ENCODE measurements at places on chromosomes 6 and 20.
A peak's percentile ranks its signal among the peaks of the same experiment; 100 is the strongest.

DNA sequence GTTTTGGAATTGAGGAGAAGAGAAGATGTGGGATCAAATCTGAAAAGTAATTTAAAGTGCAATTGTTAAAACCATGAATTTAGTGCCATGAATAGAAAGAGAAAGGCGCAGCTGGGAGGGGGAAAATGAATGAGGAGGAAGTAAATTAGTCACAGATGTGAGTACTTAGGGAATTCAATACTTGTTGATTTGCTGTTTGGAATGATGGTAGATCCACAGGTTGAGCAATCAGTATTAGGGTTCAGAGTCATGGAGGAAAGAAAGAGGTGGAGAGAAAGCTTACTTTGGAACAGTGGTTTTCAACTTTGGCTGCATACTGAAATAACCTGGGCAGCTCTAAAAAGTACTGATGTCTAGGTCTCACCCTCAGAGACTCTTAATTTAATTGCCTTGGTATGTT, 229.7 kb upstream of the ASCC3 start:
- H3K4me3 ChIP-seq = no peak overlapping the region
- no peaks in the 10 kb centered on the region for H3K36me3 ChIP-seq
- no peak for DNase-seq
- no peaks in the 10 kb centered on the region for H3K4me1 ChIP-seq

DNA sequence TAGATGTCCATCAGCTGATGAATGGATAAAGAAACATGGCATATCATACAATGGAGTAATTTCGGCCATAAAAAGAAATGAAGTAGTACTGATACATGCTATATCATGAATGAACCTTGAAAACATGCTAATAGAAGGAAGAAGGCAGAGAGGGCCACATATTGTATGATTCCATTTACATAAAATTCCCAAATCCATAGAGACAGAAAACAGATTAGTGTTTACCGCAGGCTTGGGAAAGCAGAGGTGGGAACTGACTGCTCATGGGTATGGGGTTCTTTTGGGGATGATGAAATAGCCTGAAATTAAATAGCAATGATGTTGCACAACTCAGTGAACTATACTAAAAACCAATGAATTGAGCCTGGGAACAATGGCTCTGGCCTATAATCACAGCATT, 58.3 kb downstream of the SERAC1 start:
- peaks cover 7% of the 10 kb centered on the region for H3K36me3 ChIP-seq
- H3K27me3 ChIP-seq = no peaks in the 10 kb centered on the region
- H3K4me3 ChIP-seq = no peak overlapping the region
- no peak for DNase-seq

DNA sequence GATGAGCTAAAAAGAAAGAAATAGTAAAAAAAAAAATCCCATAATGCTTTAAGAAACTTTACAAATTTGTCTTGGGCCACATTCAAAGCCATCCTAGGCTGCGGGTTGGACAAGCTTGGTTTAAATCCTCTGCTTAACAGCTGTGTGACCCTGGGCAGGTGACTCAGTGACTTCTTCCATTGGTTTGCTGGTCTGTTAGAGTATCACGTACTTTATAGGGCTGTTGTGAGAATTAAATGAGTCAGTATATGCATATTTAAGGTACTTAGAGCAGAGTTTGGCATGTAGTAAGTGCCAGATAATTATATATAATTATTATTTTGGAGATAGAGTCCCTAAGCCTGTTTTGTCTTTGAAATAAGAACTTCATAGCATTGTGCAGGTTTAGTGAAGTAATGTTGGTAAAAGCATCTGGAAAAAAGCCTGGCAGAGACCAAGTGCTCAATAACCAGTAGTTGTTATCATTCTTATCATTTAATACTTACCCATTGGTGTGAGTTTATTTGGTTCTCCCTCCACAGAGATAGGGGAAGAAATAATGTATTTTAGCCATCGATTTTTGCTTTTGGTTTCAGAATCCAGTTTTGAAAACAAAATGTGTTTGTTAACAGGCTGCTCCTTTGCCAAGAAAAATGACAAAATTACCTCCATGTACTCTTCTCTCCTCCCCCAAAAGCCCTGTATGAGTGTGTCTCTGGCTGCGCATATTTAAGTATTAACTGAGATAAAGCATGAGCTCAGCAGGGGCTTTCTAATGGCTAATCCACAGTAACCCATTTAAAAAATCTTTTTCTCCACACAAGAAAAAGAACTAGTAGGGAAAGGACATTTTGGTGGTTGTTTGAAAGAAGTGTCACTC, 67.2 kb downstream of the FOXO3 start:
- H3K27me3 ChIP-seq = no peaks in the 10 kb centered on the region
- no peaks in the 10 kb centered on the region for H3K36me3 ChIP-seq
- no peak overlapping the region for H3K4me3 ChIP-seq
- H3K27ac ChIP-seq = no peak overlapping the region
- peaks cover 8% of the 10 kb centered on the region for H3K4me1 ChIP-seq

DNA sequence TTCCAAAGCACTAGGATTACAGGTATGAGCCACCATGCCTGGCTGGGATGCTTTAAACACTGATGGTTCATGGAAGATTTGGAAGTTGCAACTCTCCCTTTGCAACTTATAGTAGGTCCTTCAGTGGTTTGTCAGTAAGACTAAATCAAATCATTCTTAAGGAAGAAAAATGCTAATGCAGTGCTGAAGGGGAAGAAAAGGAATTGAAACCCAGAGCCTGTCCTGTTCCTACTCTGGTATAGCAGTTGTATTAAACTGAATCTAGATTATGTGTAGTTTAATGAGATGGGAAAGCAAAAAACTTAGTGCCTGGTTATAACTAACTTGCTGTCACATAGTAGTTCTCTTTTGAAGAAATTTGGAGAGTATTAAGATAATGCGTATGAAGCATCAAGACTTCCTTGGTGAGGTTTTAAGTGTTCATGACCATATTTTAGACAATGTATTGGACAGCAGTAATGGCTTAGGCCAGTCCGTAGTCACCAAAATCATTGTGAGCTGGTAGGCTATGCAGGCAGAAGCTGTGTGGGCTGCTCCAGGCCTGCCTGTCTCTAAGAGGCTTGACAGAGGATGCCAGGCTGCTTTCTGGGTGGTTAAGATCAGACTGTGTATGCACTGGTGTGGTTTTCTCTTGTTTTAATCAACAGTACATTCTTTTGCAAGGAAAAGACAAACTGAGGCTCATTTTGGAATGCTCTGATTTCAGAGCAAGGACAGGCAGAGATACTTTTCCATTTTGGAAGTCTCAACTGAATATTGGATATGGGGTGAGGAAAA, 14.0 kb downstream of the PAQR8 start:
- no peaks in the 10 kb centered on the region for H3K27me3 ChIP-seq
- H3K36me3 ChIP-seq = no peaks in the 10 kb centered on the region
- H3K4me1 ChIP-seq = peaks cover 34% of the 10 kb centered on the region
- DNase-seq = no peak
- no peak overlapping the region for H3K4me3 ChIP-seq
- H3K27ac ChIP-seq = peak overlapping the region; percentile 52

GRCh38 chr6:45432977-45433376, 55.2 kb upstream of the SUPT3H start:
- H3K27ac ChIP-seq = peak overlapping the region; percentile 49
- no peak overlapping the region for H3K4me3 ChIP-seq
- H3K27me3 ChIP-seq = no peaks in the 10 kb centered on the region

DNA sequence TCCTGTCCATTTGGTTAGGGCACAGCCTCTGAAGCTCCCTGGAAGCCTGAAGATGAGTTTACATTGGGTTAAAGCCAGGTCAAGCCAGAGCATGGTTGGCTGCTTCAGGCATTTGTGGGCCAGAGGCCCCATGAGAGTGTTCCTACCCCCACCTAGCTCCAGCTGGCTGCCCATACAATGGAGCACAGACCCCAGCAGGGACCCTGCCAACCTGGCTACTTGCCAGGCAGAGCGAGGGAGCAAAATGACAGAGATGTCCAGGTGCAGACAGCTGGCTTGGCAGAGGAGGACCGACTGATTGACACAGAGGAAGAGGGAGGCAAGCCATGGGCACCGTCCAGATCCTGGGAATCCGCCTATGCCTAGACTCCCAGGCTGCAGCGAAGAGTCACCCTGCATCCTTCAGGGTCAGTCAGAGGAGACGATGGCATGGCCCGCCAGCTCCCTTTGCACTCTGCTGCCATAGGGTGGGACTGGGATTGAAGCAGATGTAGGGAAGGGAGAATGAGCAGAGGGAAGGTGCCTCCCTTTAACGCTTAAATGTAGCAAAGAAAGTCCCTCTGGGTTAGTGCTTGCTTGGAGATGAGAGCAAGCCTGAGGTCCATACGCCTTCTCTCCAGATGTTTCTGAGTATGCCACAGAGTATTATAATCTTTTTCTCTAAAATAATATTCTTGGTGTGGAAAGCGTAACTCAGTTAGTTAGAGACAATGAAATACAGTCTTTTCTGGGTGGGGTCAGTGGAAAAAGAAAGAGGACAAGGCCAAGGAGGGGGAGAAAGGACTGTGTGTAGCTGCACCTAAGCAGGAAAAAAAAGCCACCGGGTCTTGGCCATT, 77.6 kb upstream of the FYN start:
- no peaks in the 10 kb centered on the region for H3K36me3 ChIP-seq
- H3K4me1 ChIP-seq = no peaks in the 10 kb centered on the region
- H3K27ac ChIP-seq = no peak overlapping the region
- no peaks in the 10 kb centered on the region for H3K27me3 ChIP-seq
- no peak overlapping the region for H3K4me3 ChIP-seq

- no peaks in the 10 kb centered on the region for H3K27me3 ChIP-seq
- H3K27ac ChIP-seq = no peak within 1 kb of the TSS
- no peak for DNase-seq
- H3K4me3 ChIP-seq = peak within 1 kb of the TSS; percentile 25
- H3K4me1 ChIP-seq = no peaks in the 10 kb centered on the region
Observed at GRCh38 chr20:19758133-19758500, at the start of gene RIN2. Gene RIN2, plus strand, starts transcription at chr20:19758258. Its CDS starts 131,344 bp downstream, at chr20:19889602.

DNA sequence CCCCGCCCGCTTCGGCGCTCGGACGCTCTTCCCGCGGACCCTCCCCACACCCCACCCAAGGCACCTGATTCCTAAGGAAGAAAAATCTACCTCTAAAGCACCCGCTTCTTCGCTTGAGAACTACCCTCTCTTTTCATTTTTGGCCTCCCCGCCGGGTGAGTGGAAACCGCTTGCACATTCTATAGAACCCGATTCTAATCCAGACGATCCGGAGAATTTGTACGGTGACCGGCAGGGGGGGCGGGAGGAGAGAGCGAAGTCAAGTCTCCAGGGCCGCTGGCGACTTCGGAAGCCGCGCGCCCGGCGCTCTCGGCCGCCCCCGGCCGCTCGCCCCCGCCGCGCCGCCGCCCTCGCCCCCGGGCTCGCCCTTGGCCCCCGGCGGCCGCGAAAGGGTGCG, at the start of gene RBM24:
Gene RBM24 (plus strand): TSS at position 262 of the 397 bp plus-strand sequence. CDS start 221 bp downstream, outside the sequence.
- peaks cover 8% of the 10 kb centered on the region for H3K4me1 ChIP-seq
- H3K27me3 ChIP-seq = peaks cover 12% of the 10 kb centered on the region

DNA sequence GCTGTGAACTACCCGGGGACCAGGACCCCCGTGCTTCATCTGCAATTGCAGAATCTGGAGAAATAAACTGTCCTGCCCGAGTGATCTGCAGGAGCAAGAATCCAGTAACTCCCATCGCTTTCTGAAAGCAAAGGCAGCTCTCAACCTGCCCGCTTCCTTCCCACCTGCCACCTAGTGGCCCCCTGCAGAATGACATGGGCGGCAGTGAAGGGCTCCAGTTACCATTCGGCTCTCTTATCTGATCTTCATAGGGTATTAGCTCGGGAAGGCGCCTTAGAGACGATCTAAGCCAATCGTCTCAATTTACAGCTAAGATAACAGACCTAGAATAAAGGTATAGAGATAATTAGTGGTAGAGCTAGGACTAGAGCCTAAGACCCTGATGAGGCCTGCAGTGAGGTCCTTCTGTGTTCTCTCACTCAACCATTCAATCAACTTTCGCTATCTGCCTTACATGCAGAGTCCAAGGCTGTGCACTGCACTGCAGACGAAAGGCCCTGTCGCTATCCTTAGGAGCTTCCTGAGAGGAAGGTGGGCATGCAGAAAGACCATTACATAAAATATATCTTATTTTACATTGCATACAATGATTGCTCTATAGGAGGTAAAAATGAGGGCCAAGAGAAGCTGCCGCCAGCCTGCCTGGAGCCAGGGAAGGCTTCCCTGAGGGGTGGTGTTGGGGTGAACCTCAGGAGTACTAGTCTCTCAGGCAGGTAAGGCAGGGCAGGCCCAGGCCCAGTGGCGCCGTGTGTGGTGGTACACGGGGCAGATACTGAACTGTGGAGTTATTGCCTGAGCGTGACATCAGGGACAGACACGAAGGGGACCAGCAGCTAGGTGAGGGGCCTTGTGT, 7.1 kb upstream of the PSMG4 start:
- peak; percentile 55 for DNase-seq
- peaks cover 4% of the 10 kb centered on the region for H3K4me1 ChIP-seq
- no peaks in the 10 kb centered on the region for H3K36me3 ChIP-seq

GRCh38 chr20:45052698-45053429, 48.1 kb downstream of the KCNS1 start:
- peak overlapping the region; percentile 10 for H3K27ac ChIP-seq
- H3K27me3 ChIP-seq = no peaks in the 10 kb centered on the region
- peaks cover 50% of the 10 kb centered on the region for H3K36me3 ChIP-seq
- H3K4me1 ChIP-seq = peaks cover 53% of the 10 kb centered on the region
- no peak overlapping the region for H3K4me3 ChIP-seq

DNA sequence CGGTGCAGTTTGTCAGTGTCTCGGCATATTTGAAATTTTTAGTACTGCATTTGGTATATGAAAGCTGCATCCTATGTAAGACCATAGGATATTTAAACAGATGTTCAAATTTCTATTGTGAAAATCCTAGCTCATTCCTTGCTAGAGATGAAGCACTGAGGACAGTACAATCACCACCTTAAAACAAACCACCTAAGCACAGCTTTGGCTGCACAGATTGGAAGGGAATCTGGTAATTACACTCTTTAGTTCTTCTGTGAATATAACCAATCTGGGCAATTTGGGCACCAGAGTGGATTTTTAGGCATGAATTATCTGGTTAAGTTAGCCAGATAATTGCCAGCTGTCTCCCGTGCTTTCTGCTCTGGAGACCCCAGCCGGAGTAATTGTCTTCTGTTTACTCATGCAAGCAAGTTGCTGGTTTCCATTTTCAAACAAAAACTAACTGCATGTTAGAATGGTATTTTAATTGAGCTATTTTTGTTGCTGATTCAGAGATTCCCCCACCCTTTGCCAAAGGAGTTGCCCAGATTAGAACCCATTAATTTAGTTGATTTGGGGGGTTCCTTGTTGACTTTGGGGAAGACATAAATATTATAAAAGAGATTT, 36.9 kb downstream of the E2F3 start:
- DNase-seq = no peak
- no peaks in the 10 kb centered on the region for H3K4me1 ChIP-seq
- H3K36me3 ChIP-seq = peaks cover 3% of the 10 kb centered on the region

DNA sequence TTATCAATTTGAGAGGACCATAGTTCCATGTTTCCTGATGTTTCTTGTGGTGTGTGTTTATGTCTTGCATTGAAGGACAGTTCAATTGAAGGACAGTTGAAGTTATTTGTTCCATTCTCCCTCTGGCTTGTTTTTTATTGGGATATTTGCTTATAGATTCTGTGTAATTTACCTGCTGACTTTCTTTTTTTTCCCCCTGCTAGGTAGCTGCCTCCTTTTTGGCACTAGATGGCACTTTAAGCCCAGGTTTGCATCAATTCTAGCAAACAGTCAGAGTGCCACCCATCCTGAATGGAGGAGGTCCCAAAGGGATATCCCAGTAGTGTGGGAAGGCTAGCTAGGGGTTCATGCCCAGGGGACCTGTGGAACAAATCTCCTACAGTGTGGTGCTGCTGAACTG, 78.1 kb downstream of the CFAP61 start:
- H3K27ac ChIP-seq = no peak overlapping the region
- H3K4me1 ChIP-seq = no peaks in the 10 kb centered on the region
- no peaks in the 10 kb centered on the region for H3K36me3 ChIP-seq
- H3K4me3 ChIP-seq = no peak overlapping the region
- DNase-seq = no peak
